AG10803 (cell line): ENCODE measurements at places on chromosomes 2 and 18.

GRCh38 chr2:111176867-111177266 lies 56.2 kb downstream of the BCL2L11 start:
- DNase-seq: no peak

DNA sequence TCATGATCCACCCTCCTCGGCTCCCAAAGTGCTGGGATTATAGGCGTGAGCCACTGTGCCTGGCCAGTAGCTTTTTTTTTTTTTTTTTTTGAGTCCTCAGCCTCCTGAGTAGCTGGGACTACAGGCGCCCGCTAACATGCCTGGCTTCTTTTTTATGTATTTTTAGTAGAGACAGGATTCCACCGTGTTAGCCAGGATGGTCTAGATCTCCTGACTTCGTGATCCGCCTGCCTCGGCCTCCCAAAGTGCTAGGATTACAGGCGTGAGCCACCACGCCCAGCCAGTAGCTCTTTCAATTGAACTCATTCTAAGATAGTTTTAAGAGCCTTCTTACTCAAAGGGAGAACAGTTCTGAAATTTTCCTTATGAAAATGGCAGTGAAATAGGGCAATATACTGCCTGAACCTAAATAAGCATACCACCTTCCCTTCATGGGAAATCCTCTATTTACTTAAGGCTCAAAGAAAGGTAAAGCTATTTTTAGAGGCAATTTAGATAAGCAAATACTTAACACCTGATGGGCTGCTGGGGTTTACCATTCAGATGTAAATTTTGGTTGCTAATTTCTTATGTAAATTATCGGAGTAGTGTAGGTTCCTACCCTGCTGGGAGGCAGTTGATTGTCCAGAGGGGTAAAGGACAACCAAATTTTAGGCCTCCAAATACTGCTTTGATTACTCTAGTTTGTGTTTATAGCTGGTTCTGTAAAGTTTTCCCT lies 144.7 kb downstream of the GREB1L start:
- no peak for DNase-seq

DNA sequence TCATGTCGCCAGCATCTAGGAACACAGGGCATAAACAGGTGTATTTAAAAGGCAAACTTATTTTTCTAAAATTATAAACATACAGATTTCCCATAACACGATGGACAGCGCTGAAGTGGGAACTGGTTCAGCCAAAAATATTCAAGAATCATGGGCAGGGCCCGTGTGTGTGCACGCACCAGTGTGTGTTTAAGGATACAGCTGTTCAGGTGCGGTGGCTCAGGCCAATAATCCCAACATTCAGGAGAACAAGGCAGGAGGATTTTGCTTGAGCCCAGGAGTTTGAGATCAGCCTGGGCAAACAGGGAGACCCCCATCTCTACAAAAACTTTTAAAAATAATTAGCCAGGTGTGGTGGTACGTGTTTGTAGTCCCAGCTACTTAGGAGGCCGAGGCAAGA lies 288.6 kb upstream of the HDAC4 start:
- DNase-seq: no peak

DNA sequence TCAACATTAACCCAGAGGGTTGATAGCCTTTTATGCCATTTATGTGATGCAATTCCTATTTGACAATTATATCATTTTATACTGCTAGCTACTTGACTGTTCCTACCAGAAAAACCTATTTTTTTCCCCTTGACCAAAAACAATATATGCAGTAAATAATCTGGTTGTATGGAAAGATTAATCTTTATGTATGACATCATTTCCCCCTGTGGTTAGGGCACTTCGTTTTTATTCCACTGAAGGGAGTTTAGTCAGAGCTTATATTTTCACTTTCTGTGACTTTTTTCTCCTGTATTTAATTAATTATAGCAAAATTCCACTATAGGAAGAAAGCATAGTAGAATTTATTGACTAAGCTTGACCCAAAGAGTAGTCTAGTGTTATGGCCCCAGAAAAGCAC lies 107.6 kb downstream of the HAUS1 start:
- no peak for DNase-seq
